ENCODE measurements at places on chromosomes 5 and 9.

DNA sequence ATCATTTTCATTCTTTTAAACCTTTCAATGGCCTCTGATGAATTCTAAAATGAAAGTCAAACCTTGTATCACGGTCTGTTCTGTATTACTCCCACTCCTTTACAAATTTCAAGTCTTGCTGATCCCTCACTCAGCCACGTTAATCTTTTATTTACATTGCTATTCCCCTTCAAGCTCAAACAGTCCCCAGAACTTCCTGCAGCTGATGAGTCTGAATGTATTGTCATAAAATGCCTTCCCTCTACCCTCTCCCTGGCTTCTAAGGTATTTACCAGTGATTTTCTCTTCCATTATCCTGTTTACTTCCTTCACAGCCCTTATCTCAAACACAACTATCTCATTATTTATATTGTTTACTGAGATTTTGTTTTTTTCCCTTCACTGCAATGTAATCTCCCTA, 562.3 kb upstream of the C9orf72 start:
- no peak for DNase-seq

- DNase-seq = no peak
Observed at GRCh38 chr9:84857211-84857610, 187.7 kb downstream of the NTRK2 start.

- DNase-seq = peak; percentile 69
Observed at GRCh38 chr5:139671096-139671841, 23.1 kb downstream of the CXXC5 start.

GRCh38 chr5:93911609-93912008, 170.2 kb upstream of the POU5F2 start:
- no peak for DNase-seq

DNA sequence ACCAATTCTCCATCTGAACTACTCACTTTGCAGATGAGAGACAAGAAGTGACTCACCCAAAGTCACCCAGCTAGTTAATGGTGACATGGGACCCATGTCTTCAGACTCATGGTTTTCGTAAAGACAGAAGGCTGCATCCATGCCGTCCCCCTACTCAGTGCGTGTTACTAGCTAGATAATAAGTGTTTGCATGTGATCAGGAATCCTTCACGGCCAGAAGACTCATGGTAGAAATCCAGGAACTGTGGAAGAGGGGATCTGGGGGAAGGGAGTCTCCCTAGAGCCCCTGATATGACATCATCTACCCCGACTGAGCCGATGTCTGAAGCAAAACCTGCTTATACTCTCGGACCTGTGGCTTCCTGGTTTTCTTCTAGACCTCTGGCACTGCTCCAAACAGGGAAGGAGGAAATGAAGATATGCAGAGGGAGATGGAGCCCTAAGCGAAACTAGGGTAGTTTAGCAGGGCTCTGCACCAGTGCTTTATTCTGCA, 3.3 kb downstream of the RNF183 start:
- peak; percentile 53 for DNase-seq

DNA sequence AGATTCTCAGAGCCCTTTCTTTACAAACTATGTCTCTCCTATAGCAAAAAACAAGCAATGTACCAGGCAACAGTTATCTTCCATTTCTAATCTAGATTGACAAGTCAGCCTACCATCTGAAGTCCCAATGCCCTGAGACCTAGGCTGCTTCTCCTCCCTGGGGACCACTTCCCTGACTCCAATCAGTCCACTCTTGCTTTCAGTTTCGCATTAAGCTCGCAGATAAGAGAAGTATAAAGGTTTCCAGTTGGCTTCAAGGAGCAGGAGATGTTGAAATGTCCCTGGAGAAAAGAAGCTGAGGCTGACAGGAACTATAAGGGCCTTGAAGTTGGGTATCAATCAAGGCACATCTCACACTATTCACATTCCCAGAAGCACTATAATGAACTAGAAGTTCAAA, 32.3 kb downstream of the ERP44 start:
- peak; percentile 19 for DNase-seq

DNA sequence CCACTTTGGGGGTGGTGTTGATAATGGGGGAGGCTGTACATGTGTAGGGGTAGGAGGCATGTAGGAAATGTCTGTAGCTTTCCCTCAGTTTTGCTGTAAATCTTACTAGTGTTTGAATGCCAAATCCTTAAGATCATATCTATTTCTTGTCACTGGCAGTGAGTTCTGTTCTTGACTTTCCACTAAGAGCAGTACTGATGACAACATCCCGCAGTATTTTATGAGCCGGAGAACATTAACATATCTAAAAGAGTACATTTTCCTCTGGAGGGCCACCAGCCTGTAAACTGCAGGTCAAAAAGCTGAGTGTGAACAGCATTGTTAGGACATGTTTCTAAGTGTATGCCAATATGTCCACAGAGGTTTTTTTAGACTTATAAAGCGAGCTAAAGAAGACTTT, 2.5 kb upstream of the HSPB3 start:
- no peak for DNase-seq

DNA sequence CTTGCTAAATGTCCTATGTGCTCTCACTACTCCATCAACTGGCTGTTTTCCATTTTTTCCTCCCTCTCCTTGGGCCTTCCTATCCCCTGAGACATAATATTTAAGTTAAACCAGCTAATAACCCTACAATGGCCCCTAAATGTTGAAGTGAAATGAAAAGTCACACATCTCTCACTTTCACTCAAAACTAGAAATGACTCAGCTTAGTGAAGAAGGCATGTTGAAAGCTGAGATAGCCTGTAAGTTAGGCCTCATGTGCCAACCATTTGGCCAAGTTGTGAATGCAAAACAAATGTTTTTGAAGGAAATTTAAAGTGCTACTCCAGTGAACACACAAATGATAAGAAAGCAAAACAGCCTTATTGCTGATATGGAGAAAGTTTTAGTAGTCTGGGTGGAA, 48.8 kb upstream of the CDH10 start:
- DNase-seq = no peak

DNA sequence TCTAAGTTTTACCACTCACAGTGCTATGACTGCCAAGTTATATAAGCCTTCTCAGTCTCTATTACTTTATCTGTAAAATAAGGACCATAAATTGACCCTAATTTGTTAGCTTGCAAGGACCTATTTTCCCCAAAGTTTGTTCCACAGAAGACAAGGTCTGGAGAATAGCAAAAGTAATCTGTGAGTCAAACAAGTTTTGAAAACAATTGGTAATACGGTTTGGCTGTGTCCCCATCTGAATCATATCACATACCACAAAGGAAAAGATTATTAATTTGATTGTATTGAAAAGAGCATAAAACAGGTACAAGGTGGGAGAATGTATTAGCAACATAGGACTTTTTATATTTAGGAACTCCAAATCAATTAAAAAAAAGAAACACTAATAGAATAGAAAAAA, 124.0 kb upstream of the TARS1 start:
- peak; percentile 33 for DNase-seq
